ENCODE measurements at places on chromosomes 6 and 20.

DNA sequence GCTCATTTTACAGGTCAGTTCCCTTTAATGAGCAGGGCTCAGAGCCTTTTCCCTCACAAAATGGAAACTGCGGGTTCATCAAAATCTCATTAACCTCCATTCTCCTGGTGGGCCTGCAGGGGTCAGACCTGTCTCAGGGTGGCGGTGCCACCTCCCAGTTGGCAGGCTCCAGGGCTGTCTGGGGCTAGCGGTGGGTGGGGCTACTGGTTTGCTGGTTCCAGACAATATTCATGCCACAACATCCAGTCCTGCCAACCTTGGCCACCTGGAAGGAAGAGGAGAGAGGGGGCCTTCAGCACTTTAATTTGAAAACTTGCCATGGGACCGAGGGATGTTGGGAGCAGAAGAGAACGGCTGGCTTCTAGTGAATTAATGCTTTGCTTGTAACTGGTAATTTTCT, 41.9 kb upstream of the CTNNBL1 start:
- ATAC-seq: peak; percentile 44

DNA sequence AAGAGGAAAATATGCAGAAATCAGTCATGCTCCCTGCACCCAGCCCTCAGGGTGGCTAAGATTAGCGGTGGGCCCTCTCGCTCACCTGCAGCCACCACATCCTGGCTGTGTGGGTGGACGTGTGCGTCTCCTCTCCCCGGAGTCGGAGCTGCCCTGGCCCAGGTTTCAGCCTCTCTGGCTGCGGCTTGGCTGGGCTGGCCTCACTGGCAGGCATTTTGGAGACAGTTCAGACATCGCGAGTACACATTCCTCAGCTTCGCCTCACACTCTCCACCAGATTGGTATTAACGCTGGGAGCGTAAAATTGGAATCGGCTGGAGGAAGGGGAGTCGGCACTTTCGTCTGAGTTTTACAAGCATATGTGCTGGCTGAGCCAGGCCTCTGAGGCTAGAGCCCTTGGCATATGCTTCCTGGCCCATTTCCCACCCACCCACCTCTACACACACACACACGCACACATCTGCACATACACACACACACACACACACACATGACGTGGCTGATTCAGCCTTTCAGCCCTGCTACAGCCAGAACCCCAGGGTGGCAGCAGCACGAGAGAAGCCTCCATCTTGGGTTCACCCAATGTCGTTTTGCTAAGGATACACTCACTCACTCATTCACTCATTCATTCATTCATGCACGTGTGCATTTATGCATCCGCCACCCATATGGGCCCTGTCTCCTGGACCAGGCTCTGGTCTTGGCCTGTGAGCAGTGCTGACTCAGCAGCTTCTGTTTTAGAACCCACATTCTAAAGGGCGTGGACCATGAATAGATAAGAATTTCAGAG, 42.9 kb downstream of the BCAS4 start:
- no peak for ATAC-seq

GRCh38 chr20:59144831-59145196, 18.8 kb upstream of the ZNF831 start:
- no peak for ATAC-seq

GRCh38 chr6:56043761-56044160, 168.4 kb upstream of the BMP5 start:
- no peak for ATAC-seq

DNA sequence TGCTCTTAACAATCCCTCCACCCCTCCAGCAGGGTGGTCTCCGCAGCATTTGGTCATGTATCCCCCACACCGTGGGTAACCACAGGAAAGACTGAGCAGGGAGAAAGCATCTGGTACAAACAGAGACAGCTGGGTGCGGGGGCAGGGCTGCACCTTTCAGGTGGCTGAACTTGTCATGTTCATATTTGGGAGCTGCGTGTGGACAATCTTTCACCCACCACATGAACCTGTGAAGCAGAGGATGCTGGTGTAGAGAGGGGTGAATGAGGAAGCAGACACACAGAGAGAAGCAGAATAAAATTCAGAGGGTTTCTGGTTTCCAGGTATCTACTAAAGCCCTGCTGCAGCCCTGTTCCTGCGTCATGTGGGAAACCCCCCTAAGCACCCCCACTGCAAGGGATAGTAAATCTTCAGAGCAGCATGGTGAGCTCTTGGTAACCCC, 8.9 kb downstream of the GFOD1 start:
- peak; percentile 27 for ATAC-seq

- ATAC-seq: no peak
Observed at GRCh38 chr6:72418495-72418894, 203.4 kb upstream of the KCNQ5 start.

- no peak for ATAC-seq
Observed at GRCh38 chr6:133460101-133460500, 218.9 kb downstream of the EYA4 start.

GRCh38 chr6:35294308-35294945, 3.2 kb upstream of the DEF6 start:
- ATAC-seq: peak; percentile 23

GRCh38 chr6:1039746-1040145, 272.2 kb upstream of the FOXQ1 start:
- no peak for ATAC-seq

DNA sequence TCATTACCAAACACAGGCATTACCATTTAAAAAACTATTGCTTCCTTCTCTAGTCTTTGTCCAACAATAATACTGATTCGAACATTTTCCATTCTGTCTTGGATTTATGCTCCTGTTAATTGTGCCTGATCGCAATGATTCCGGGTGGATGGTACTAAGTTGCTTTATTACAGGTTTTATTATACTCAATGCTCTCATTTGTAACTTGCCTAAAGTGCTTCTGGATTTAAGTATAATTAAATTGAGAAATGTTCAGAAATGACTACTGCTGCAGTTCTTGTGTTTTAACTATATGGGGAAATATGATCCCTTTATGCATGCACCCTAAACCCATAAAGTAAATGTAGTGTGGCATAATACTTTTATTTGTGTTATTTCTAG, 7.2 kb downstream of the TFAP2A start:
- no peak for ATAC-seq

DNA sequence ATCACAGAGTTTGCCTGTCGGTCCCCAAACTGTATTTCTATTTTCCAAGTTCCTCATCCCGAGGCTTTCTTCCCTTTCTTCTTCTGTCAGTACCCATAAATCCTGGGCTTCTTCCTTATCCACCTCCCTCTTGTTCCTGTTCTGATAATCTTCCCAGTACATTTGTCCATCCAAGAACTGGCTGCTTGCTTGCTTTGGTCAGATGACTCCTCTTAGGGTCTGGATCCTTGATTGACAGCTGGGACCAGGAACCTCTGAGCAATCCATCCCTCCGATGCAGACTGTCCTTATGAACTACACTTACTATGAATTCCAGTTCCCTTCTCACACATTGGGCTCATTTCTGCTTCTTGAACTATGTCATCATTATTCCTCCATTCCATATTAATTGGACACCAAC, 275.3 kb upstream of the CITED2 start:
- ATAC-seq: no peak

- ATAC-seq: no peak
Observed at GRCh38 chr6:19925533-19925932, 88.4 kb downstream of the ID4 start.

GRCh38 chr6:348860-349396, 42.6 kb upstream of the IRF4 start:
- ATAC-seq: no peak

Measured in activated CD4-positive, CD25-positive, alpha-beta regulatory T cell treated with anti-CD3 and anti-CD28 coated beads, Interleukin-2, amount 50 U/mL, for 24 hours (primary cell).